ENCODE measurements at places on chromosomes 7 and 10.

GRCh38 chr7:140679186-140679585 lies 6.4 kb downstream of the ADCK2 start:
- no peak for DNase-seq

DNA sequence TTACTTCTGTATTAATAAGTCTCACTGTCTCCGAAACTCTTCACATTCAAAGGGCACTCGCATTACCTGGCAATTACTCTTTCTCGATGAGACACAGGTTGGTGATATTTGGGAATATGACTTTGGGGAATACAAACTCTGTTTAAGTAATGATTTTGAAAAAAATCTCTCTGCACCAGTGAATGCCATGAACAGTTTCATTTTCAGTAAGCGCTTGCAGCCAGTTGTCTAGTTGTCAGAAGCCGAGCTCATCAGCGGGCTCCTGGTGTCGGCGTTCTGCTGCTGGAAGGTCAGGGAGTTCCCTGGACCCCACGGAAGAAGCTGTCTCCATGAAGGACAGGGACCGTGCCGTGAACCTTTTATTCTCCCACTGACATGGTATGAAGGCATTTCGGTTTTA lies 57.7 kb downstream of the PTPRE start:
- DNase-seq, result no peak

- no peak for DNase-seq
Observed at GRCh38 chr7:17948526-17949238, 8.4 kb upstream of the SNX13 start.

DNA sequence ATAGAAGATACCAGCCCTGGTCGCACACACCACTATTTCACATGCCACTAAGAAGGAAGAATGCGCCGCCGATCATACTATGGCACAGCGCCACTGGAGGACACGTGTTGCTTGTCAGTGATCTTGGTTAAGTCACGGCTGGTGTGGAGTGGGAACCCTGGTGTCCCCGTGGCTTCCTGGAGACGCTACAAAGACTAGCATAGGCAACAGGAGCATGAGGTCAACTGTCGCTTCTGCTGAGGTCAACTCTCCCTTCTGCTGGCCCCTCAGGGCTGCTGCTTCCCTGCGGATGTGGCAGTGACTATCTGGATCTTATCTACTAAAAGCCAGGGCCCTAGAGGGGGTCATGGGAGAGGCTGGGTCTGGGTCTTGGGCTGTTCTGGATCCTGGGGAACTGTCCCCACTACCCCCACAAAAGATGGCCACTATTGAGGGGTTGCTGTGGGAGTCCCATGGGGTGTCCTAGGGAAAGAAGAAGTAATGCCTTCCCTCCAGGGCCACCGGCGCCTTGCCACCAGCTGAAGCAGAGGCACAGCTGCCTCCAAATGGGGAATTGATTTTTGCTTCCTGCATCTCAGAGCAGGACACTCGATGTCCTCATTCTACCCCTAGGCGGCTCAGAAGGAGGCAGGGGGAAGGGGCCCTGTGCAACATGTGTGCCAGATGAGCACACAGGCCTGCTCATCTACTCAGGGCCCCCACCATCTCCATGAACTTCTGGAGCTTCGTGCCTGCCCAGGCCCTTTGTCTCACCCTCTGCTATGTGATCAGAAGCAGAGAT lies 76.6 kb upstream of the PPIF start:
- DNase-seq, result no peak

DNA sequence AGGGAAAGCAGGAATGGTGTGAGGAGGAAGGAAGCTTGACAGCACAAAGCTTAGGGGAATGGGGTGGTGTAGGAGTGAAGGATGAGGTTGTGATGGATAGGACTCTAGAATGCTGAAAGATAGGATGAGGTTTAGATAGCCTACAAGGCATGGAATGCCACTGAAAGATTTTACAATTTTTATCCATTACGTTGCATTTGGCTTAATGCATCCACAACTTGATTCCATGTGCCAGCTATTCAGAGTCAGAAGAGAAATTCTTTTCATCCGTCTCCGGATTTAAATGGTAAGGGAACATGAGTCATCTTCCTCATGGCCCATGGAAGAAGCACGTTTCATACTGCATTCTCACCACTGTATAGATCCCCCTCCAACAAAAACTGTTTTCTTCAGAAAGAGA lies 212.4 kb upstream of the BMPER start:
- no peak for DNase-seq

- DNase-seq, result no peak
Observed at GRCh38 chr7:30764030-30764975, 6.9 kb upstream of the MINDY4 start.

DNA sequence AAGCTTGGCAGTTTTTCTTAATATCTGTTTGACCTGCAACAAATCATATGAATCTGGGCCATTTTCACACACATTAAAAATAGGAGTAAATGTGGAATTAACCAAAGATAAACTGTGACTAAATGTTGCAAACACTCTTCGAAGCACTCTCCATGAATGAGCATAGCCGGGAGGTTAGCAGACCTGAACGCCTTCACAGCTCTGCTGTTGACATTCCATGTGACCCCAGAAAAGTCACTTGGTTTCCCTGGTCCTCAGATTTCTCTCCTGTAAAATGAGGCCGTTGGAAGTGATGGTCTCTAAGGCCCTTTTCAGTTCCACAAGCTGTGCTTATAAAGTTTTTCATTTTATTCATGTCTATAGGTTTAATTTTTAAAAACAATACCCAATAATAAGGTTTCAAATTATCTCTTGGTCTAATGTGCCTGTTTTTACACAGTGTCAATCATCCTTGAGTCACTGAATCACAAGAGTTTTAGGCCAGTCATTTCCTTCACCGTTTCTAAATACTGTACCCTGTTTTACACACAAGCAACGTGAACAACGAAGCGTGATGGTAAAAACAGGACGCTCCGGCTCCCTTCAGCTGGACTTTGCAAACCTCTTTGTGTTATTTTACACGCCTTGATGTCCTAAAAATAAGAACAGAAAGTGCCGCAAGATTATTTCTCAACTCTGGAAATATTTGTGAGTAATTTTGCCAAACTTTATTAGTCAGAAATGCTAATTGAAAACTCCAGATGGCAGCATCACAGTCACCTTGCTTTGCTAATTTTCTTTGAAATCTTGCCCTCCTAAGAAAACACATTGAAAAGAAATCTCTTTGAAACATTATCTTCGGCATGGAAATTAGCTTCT lies 38.6 kb upstream of the MET start:
- DNase-seq, result no peak

DNA sequence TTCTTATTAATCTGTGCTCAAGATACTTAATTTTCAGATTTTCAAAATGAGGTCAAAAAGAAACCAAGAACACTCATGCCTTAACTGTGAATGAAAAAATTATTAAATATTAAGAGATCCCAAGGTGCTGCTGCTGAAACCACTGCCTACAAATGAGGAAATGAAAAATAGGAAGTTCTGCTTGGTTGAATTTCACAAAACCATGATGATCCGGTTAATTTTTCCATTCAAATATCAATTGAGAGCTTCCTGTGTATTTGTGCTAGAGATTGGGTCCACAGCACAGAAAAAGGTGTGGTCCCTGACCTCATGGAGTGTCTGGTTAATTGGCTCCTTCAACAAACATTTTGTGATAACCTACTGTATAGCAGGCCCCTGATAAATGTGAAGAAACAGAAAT lies 132.7 kb upstream of the YAE1 start:
- no peak for DNase-seq

DNA sequence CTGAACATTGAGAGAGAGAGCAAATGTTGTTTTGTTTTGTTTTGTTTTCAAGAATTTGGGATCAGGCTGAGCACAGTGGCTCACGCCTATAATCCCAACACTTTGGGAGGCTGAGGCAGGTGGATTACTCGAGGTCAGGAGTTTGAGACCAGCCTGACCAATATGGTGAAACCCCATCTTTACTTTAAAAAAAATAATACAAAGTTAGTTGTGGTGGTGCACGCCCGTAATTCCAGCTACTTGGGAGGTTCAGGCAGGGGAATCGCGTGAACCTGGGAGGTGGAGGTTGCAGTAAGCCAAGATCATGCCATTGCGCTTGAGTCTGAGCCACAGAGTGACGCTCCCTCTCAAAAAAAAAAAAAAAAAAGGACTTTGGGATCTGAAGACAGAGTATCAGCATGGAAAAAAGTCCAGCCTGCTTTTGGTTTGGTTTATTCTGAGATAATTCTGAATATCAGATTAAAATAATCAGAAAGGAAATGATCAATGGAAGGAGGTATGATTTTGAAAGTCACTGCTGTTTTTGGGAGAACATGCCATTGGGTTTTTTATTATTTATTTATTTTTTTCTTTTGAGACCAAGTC lies 1.9 kb upstream of the ITIH2 start:
- no peak for DNase-seq

DNA sequence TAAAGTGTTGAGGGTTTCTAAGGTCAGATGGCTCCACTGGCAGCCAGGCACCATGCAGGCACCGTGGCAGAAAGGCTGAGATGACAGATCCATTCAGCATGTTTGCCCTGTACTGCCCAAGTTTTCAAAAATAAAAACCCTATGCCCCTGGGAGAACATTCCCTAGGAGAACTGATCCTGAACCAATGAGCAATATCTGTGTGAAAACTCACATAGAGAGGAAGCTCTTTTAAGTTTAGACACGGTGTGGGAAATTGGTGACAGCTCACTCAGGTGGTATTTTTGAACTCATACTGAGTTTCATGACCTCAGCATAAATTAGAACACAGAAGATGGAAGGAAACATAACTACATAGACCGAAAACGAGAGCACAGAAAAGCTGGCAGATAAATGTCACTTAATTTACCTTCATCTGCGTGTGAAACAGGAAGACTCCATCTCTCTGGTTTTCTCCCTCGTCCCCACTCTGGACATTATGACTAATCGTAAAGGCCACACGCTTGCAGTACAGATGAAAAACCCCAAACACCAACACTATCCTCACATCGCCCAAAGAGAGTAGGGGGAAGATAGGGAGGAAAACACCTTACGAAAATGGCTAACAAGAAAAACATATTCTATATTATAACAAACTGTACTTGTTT lies 127.8 kb downstream of the ICA1 start:
- DNase-seq, result no peak

GRCh38 chr7:69272101-69272500 lies 326.2 kb upstream of the AUTS2 start:
- no peak for DNase-seq

GRCh38 chr10:79588800-79589199 lies 21.9 kb upstream of the SFTPA1 start:
- DNase-seq, result no peak

GRCh38 chr7:120475994-120476393 lies 203.0 kb downstream of the KCND2 start:
- DNase-seq, result no peak

DNA sequence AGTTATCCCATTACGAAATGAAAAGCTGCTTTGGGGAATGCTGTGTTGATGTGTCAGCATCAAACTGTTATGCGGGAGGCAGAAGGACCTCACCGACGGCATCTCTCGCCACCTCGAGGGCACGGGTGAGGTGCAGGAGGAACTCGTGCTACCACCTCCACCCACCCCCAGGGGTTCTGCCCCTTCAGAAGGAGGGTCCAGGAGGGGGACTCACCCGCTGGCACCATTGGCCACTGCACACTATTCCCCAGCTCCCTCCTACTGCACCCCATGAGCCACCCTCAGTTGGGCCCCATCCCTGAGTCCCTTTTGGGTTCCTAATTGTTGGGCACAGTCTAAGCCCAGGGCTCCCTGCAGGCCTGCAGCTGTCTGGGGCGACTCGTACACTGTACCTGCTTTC lies 236.6 kb downstream of the PTPRN2 start:
- DNase-seq, result no peak

DNA sequence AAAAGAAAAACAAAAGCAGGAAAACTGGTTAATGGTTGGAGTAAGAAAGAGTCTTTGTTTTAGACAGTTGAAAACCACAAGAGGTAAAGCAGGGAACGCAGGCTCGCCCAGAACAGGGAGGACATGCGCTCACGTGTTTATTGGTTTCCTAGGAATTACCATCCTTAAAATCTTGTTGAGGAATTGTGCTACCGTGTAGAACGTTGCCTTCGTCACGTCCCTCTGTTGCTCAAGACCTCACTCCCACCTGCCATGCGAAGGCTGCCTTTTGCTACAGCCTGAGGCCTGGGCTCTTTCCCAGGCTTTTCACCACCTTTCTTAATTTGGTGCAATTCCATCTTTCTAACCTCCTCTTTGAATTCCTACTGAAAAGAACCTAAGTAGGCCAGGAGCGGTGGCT lies 61.6 kb upstream of the CAMK1D start:
- DNase-seq, result no peak

GRCh38 chr10:49186613-49187012 lies 1.6 kb downstream of the TMEM273 start:
- DNase-seq, result no peak

Measured in transverse colon (tissue), 4 donors.